ENCODE measurements at places on chromosomes 16 and 17.
A peak's percentile ranks its signal among the peaks of the same experiment; 100 is the strongest.

GRCh38 chr17:17681744-17682292, 560 bp downstream of the RAI1 start:
- DNase-seq: peak; percentile 34

- DNase-seq: no peak
Observed at GRCh38 chr17:78899361-78900260, 3.4 kb downstream of the CEP295NL start.

DNA sequence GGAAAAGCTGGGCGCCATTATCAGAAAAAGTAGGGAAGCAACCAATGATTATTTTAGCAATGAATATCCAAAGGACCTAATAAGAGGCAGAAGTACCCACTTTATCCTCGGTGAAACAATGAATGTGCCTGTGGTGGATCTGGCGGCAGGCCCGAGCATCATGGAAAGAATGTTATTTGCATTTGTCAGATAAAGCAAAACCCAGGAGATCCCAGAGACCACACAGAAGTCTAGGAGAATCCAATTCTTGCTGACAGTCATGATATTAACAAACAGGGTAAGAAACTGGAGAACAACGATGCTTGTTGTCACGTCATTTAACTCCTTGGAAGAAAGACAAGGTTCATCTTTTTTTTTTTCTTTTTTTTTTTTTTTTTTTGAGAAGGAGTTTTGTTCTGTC, 12.0 kb upstream of the TNRC6A start:
- no peak for DNase-seq

DNA sequence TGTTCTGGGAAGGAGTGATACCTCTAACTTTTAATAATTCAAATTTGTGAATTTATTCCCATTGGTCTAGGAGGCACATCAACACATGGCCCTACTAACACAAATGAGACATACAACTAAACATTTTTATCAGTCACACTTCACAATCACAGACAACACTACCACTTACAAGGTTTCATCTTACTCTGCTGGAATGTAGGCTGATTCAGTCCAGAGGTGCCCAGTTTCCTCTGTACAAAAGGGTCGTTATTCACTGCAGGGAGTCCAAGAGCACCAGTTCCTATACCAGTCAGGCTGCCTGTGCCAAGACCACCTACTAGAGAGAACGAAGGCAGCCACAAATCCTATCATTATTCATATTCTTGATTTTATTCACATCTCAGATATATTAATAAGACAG, 41.4 kb downstream of the SETD6 start:
- no peak for DNase-seq

- DNase-seq: no peak
Observed at GRCh38 chr16:1283996-1284616, 25.3 kb upstream of the UBE2I start.

GRCh38 chr16:77812856-77813500, 24.6 kb downstream of the VAT1L start:
- no peak for DNase-seq
